ENCODE measurements at places on chromosomes 5 and 9. TPM values are rescaled to one million over a fixed set of nuclear protein-coding genes. Genes with fewer than 3 reads are reported as not detected.

The CDKN2AIPNL gene
- 48.0 TPM for polyA plus RNA-seq

The GRAMD2B gene
- polyA plus RNA-seq = 1.5 TPM

The MLANA gene
- not detected for polyA plus RNA-seq

The SLCO6A1 gene
- polyA plus RNA-seq = not detected

The PKD2L2 gene
- not detected for polyA plus RNA-seq

DNA sequence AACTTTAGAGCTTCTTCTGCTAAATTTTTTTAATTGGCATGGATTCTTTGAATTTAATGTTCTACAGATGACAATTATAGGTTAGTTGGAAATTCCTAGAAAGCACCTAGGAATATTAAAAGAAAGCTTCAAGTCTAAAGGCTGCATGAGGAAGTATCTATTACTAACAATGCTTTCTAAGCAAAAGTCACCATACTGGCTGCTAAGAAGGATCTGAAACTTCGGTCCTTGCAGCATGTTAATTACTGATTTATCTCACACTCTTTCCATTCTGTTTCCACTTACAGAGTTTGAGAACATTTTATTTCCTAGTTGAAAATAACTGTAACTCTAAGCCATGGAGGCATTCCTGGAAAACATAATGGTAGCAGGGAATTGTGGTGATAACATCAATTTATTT lies 8.4 kb downstream of the SEMA6A start:
- DNase-seq = no peak

DNA sequence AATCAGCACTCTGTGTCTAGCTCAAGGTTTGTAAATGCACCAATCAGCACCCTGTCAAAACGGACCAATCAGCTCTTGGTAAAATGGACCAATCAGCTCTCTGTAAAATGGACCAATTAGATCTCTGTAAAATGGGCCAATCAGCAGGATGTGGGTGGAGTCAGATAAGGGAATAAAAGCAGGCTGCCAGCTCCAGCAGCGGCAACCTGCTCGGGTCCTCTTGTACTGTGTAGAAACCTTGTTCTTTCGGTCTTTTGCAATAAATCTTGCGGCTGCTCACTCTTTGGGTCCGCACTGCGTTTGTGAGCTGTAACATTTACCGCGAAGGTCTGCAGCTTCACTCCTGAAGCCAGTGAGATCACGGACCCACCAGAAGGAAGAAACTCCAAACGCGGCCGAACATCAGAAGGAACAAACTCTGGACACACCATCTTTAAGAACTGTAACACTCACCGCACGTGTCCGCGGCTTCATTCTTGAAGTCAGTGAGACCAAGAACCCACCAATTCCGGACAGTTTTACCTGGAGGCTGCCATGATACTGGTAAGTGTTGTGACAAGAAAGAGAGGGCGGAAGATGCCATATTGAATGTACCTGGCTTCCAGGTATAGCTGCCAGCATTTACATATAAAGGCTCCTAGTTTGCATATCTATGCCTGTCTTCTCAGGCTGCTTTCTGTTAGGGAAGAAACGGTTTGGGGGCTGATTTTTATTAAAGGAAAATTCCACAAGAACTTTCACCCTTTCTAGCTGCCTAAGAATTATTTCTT lies 758.5 kb upstream of the CTNND2 start:
- DNase-seq = no peak

DNA sequence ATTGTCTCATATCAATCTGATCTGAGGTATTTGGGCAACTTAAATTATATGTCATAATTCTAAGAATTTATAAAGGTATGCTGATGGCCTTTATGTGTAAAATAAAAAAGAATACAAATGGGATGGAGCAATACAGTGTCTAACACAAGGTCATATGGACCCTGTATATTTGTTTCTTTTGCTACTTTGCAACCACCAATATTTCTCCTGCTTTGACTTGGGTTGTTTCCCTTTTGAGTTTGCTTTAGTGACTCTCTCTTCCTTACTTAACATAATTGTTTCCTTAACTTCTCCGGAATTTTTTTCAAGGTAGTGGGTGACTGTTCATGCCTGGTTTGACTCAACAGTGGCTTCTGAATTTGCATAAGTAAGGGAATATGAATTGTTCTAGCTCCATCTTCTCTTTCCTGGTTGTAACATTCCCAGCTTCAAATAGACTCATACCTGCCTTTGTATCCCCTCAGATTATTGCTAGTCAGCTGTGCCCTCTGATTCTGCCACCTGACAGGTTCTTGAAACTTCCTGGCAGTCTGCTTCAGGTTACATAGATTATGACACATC lies 30.2 kb upstream of the ANXA1 start:
- no peak for DNase-seq

- no peak for DNase-seq
Observed at GRCh38 chr5:65695896-65696295, 26.0 kb downstream of the SGTB start.

DNA sequence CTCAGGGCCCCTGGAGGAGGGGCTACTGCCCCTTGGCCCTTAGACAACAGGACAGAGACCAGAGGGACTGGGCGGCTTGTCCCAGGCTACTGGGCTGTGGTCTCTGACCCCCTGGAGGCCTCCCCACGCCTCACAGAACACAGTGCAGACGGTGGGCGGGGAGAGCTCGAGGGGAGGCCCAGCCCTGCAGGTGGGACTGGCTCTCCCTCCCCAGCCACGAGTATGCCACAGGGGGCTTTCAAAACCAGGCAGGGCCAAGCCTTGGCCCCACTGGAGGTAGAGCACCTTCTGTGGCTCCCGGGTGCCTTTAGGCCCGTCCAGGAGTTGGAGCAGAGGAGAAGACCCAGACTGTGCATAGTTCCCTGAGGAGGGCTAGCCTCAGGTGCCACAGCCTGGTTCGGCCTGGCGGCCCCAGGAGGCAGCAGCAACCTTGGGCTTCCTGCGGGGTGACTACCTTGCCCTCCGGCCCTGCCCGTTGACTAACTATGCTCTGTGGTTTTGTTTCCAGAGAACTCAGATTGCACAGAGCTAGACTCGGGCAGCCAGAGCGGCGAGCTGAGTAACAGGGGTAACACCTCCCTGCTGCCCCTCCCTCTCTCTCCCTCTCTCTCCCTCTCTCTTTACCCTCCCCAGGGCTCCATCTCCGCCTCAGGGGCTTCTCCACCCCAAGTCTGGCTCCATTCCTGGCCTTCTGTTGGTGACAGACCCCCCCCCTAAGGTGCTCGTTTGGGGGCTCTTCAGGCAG lies 15.5 kb downstream of the CARD19 start:
- DNase-seq = no peak

DNA sequence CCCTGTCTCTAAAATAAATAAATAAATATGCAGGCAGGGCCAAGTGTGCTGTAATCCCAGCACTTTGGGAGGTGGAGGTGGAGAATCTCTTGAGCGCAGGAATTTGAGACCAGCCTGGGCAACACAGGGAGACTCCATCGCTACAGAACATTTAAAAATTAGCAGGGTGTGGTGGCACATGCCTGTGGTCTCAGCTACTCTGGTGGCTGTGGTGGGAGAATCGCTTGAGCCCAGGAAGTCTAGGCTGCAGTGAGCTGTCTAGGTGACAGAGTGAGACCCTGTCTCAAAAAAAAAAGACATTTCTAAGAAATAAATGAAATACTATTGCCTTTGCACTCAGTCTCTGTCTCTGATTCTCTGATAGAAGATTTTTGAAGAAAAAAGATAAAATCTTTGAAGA lies 1.2 kb upstream of the PCDHGA10 start:
- DNase-seq = no peak

GRCh38 chr9:136361754-136362449 lies 1.6 kb downstream of the DNLZ start:
- DNase-seq = no peak

DNA sequence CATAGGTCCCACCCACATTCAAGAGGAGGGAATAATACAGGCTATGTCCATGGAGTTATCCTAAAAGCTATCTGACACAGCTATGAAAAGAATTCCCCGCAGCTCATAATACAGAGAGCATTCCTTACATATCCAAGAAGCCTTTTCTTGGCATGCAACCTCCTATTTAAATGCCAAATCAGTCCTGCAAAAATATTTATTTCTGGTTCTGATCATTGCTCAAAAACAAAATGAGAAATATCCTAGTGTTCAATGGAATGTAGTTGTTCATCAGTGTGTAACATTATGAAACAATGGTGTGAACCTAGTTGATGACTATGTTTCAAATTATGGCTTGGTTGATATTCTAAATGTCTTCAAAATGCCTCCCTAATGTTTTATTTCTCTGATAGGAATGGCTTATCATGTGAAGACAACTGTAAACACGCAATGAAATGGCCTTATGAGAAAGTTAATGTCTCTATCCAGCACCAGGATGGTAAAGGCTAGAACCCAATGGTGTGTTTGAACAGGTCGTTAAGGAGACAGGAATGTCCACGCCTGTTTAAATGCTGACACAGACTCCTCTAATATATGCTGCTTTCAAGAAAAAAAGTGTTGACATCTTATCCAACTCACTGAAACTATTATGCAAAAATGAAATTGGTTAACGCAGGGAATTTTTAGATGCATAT lies 126.7 kb upstream of the CDH6 start:
- DNase-seq = no peak

DNA sequence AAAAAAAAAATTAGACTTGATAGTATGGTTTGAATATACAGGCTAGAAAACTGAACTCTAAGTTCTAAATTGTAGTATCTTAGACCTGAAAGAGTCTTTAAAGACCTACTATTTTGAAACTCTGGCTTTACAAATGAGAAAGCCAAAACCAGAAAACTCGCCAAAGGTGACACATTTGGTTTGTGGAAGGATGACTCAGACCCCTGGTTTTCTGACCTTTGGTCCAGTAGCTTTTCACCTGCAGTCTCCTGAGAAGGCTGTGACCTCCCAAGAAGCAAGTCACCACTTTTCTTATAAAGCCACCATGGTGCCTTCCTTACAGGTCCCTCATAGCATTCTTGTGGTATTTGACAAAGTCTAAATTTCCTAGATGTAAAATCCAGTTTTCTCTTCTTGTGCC lies 102.1 kb upstream of the CEP78 start:
- DNase-seq = no peak

DNA sequence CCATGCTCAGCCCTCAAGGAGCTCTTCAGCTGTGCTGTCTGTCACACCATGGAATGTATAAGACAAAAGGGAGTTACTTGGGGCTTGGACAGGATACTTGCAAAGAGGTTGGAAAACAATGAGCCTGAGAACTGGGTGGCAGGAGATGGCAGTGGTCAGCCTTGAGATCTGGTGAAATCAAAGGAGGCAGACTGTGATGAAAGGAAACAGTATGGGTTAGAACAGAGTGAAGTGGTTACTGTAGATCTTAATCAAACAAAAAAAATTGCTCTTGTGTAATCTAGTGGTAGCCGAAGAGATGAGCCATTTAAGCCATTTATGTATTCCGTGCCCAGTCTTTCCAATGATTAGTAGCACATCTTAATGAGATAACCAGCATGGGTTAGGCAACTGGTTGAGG lies 142.2 kb downstream of the SV2C start:
- DNase-seq = no peak

DNA sequence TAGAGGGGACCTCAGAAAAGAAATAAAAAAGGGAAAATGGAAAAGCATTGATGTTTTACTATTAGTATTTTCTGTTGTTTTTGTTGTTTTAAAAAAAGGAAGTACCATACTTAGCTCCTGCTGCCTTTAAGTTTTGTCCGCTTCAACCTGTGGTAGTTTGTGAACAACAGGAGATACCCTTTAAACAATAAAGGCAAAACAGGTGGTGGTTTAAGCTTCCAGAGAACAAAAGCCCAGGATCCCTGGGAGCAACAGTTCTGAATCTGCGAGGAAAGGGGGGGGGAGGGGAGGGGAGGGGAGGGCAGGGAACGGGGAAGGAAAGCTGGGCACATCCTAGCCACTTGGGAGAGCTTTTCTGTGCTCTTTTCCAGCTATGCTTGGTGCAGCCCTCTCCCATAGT lies 2.1 kb upstream of the PSIP1 start:
- DNase-seq = no peak

DNA sequence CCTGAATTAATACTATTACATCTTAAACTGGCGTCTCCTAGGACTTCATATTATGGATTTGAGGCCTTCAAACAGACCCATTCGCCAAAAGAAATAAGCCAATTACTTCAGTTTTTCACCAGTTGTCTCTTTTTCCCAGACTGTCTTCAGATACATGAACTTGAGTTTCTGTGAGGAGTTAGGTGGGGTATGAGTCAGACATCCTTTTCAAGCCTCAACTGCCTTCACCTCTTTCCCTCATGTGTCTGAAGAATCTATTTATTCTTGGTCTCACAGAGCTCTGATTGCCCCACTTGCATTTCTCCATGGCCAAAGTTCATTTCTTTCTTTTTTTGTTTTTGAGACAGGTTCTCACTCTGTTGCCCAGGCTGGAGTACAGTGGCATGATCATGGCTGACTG lies 12.5 kb downstream of the WNT8A start:
- no peak for DNase-seq

GRCh38 chr5:13403351-13403750 lies 541.1 kb downstream of the DNAH5 start:
- DNase-seq = no peak

DNA sequence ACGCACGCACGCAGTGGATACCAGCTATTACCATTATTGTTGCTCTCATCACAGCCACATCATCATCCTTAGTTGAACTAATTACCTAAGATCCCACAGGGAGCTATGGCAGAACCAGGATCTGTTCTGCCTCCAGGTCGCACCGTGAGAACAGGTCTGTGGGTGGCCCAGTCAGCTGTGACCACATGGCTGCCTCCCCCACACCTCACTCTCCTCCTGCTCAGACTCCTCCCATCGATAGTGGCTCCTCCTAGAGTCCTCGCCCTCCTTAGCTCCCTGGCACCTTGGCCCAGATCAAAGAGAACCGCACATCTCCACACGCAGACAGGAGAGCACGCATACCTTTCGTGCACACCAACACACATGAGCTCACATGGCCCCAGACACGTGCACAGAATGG lies 32.4 kb upstream of the RPL26L1 start:
- no peak for DNase-seq

- no peak for DNase-seq
Observed at GRCh38 chr9:134619448-134619982, 22.1 kb upstream of the COL5A1 start.

GRCh38 chr5:103385722-103386121 lies 127.2 kb downstream of the MACIR start:
- DNase-seq = no peak

GRCh38 chr5:80565330-80565729 lies 4.8 kb downstream of the ANKRD34B start:
- no peak for DNase-seq

DNA sequence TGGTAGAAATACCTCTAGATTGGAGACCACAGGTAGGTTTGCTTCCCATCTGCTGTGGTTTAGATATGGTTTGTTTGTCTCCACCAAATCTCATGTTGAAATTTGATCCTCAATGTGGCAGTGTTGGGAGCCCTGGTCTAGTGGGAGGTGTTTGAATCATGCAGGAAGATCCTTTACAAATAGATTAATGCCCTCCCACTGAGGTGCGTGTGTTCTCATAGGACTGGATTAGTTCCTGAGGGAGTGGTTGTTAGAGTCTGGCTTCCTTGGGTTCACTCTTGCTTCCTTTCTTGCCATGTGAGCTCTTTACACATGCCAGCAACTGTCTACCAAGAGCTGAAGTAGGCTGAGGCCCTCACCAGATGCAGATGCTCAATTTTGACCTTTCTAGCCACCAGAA lies 391.1 kb upstream of the GRIA1 start:
- DNase-seq = no peak

GRCh38 chr9:92947268-92948037 lies at the start of gene FGD3:
Gene FGD3, plus strand, starts transcription at chr9:92947523. Its CDS starts 28,734 bp downstream, at chr9:92976257.
- DNase-seq = peak; percentile 37

GRCh38 chr9:125963932-125964331 lies 216.8 kb downstream of the PBX3 start:
- no peak for DNase-seq
